Activated T-helper 1 cell treated with Interleukin-2 at 50 U/mL for 16 hours (primary cell): ENCODE measurements at places on chromosomes 11 and 22.

GRCh38 chr11:13366266-13367026 is 88.9 kb downstream of the BMAL1 start:
- DNase-seq, result no peak

GRCh38 chr11:16178273-16178672 is 178.1 kb downstream of the SOX6 start:
- DNase-seq, result no peak

DNA sequence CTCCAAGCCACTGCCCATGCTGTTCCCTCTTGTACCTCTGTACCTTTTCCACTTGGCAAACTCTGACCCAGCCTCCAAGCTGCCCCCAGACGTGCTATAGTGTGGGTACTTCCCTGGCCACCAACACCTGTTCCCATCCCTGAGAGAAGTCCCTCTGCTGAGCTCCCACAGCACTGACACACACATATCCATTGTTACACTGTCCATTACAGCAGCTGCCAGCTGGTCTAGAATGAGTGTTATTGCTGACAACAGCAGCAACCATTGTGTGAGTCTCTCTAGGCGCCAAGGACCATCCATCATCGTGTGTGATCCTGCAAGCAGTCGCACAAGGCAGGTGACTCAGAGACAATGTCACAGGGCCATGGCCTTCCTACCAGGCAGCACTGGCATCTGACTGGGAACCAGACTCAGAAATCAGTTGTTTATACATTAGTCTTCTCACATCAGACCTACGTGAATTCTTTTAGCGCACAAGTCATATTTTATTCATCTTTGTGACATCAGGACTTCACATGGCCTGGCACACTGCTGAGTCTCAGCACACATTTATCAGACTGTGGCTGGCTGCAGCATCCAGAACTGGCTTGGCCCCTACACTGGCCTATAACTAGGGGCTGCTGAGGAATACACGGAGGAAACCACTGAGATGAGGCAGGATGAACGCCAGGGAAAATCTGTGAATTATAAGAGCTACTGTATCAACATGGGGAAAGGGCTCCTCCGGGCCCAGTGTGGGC is 56.4 kb downstream of the SGSM3 start:
- DNase-seq, result no peak

DNA sequence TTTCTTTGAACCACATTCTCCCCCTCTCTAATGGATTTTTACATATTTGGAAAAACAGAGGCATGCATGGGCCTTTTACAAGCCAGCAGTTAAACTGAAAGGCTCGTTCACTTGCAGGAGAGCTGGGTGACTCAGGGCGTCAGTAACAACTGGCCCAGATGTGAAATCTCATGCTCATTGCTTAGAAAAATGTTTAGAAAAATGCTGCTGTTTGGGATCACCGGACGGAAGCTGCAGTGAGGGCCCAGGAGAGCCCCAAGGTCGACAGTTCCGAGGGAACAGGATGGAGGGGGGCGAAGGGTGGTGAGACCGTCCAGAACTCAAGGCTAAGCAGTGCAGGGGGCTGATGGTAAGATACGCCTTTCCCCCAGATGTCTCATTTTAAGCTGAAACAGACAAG is 41.7 kb upstream of the SMTN start:
- no peak for DNase-seq

DNA sequence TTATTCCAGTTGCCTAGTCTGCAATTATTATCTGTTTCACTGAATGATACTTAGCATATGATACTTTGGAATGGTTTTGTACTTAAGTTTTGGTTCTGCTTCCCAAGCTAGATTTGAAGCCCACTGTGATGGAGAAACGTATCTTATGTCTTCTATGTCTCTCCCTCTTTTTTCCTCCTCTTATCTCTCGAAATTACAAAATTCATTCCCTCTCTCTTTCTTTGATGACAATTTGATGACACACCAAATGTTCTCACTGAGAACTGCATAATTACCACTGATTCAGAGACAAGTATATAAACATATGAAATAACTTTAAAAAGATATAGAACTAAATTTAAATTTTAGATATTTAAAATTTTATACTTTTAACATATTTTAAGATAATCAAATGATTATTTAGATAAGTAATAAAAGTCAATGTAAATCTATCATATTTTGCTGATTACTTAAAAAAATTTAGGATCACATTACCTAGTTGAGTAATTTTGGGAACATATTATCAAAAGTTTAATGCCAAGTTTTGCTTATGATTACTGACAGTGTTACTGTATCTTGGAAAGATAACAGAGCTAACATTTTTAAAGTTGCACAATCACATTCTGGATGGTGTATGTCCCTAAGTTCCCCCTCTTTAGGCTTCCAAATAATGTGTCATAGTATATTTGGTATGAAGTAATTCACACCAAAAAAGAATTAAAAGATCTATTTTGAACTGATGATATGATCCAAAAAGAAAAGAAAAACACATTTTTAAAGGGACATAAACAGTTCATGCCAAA is 255.3 kb downstream of the SBF2 start:
- DNase-seq, result no peak

DNA sequence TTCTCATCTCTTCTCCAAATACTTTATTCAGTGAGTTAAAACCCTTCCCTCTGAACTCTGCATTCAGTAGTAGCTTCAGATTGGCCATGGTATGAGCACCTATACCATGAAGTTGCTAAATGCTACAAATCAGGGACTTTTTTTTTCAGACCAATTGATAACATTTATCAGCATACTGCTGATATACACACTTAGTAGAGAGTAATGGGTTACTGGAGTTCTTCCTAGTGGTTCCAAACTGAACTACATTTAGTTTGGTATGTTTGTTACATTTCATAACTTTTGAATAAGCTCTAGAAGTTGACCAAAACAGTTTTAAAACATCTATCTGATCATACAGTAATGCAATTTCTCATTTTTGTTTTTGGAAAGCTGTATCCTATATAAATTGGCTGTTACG is 104.7 kb downstream of the DCDC1 start:
- no peak for DNase-seq

- no peak for DNase-seq
Measured at GRCh38 chr11:82315093-82315492, 418.6 kb downstream of the FAM181B start.

GRCh38 chr22:22893077-22893805 is 5.6 kb downstream of the IGLL5 start:
- no peak for DNase-seq

DNA sequence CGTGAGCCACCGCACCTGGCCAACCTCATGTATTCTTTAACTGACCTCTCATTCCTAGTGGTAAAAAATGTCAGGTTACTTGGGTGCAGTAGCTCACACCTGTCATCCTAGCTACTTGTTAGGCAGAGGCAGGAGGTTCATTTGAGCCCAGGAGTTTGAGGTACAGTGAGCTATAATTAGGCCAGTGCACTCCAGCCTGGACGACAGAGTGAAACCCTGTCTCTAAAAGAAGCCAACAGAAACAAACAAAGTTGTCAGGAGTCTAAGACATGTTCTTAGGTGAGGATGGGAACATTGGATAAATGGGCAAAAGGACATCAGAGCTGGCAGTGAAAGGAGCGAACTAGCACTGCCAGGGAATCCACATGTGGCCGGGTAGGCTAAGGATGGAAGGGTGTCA is 18.1 kb downstream of the MADD start:
- no peak for DNase-seq

DNA sequence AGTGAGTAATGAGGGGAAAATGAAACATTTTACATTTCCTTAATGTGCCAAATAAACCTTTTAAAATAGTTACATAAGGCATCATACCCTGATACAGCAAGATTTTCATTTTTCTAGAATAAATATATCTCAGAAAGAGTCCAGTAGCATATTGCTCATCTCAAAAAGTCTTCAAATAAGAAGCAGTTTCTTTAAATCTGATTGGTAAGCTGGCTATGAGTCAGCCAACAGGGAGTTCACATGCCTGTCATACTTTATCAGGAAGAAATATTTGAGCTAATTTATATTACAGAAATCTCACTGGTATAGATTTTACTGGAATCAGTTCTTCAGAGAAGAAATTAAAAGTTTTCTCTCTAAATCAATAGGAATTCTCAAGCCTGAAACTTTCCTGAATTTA is 258.1 kb downstream of the C11orf87 start:
- DNase-seq, result no peak

- DNase-seq, result no peak
Measured at GRCh38 chr11:68965901-68966853, 14.6 kb downstream of the MRGPRD start.

- no peak for DNase-seq
Measured at GRCh38 chr11:80163441-80163840, 722.6 kb upstream of the TENM4 start.
